Activated CD4-positive, CD25-positive, alpha-beta regulatory T cell treated with anti-CD3 and anti-CD28 coated beads, Interleukin-2, amount 50 U/mL, for 24 hours (primary cell): ENCODE measurements at places on chromosomes 5 and 9.

GRCh38 chr5:6542421-6543345, 90.2 kb downstream of the NSUN2 start:
- no peak for ATAC-seq

GRCh38 chr5:119250946-119251901, 104.6 kb upstream of the TNFAIP8 start:
- no peak for ATAC-seq

- no peak for ATAC-seq
These were observed 35.5 kb upstream of the LRRC14B start for GRCh38 chr5:155651-156410.

- ATAC-seq = no peak
These were observed 49.9 kb upstream of the JMY start for GRCh38 chr5:79186021-79186420.

DNA sequence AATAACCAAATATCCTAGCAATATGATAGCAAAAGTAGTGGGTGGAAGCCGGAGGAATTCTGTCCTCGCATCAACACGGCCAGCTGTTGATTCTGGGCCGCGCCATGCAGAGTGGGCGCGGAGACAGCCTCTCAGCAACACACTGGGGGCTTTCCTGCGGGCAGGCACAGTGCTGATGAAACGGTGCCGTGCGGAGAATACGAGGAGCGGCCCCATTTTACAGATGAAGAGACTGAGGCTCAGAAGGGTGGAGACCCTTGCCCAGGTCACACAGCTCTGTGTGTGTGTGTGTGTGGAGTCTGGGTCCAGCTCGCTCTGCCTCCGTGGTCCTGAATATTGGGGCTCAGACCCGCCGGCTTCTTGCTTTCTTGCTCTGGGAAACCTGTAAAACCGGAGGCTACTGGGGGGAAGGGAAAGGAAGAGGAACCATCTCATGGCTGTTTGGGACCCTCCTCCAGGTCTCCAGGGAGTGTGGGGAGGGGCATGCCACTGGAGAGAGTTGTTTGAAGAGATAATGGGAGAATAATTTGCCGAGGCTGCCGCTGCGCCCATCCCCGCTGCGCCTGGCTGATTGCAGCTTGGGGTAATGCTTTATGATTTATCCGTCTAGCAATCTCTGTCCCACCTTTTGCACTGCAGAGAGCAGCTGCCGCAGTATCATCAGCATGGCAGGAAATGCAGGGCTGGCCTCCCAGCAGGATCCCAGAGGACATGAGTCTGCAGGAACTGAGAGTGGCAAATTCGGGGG, 36.6 kb downstream of the NCS1 start:
- no peak for ATAC-seq

DNA sequence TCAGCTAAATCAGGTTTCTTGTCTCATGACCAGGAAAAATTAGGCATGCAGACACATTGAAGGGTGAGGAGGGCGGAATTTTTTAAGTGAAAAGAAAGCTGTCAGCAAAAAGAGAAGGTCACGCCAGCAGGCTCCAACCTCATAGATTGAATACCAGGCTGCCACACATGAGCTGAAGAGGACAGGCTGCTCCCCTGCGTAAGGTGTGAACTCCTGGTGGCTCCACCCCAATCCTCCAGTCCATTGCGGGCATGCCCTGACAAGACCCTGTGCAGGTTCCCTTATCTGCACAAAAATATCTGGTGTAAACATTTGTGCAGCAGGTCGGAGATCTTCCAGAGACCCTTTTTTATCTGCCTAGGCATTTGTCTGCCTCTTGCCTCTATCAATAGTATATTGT, 22.9 kb upstream of the TEX10 start:
- no peak for ATAC-seq
